ENCODE measurements at places on chromosomes 13 and 19. TPM values are rescaled to one million over a fixed set of nuclear protein-coding genes. Genes with fewer than 3 reads are reported as not detected.

DNA sequence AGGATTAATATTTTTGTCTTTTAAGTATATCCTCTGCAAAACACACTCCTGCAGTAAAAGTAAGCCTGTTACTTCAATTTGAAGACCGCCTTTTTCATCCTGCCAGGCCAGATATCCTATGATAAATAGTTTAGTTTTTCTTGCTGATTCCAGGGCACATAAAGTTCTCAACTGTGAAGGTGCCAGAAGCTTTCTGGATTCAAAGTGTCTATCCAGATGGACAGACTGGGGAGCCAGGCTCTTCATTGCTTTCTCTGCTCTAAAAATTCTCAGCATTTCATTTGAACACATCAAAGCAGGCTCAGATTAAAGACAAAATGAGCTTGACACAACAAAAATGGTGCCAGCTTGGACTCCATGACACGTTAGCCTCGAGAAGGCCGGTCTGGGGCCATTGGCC is 53.6 kb upstream of the UBL3 start:
- DNase-seq = no peak

DNA sequence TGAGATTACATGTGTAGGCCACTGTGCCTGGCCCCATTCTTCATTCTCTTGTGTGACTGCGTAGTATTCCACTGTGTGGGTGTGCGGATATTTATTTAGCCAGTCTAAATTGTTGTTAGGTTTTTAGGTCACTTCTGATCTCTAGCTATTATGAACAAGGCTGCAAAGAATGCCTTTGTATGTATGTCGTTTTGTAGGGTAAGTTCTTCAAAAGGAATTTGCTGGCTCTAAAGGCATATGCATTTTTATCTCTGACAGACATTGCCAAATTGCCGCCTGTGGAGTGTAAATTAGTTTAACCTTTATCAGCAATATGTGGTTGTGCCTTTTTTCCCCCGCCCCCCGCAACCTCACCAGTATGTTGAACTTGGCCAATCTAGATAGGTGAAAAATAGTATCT is 30.3 kb upstream of the EHD2 start:
- DNase-seq = no peak

GRCh38 chr19:35816262-35816661 is 3.6 kb upstream of the PRODH2 start:
- DNase-seq = no peak

TEX29 gene
- total RNA-seq = not detected

SULT2A1 gene
- total RNA-seq = not detected
